Gastroesophageal sphincter (tissue), 4 donors: ENCODE measurements at places on chromosomes 13 and 19.

- H3K4me3 ChIP-seq: no peak overlapping the region
- no peaks in the 10 kb centered on the region for H3K4me1 ChIP-seq
- H3K36me3 ChIP-seq: no peaks in the 10 kb centered on the region
- no peak for ATAC-seq
- no peak overlapping the region for H3K27ac ChIP-seq
Observed at GRCh38 chr13:90835826-90836225, 511.7 kb upstream of the MIR17HG start.

DNA sequence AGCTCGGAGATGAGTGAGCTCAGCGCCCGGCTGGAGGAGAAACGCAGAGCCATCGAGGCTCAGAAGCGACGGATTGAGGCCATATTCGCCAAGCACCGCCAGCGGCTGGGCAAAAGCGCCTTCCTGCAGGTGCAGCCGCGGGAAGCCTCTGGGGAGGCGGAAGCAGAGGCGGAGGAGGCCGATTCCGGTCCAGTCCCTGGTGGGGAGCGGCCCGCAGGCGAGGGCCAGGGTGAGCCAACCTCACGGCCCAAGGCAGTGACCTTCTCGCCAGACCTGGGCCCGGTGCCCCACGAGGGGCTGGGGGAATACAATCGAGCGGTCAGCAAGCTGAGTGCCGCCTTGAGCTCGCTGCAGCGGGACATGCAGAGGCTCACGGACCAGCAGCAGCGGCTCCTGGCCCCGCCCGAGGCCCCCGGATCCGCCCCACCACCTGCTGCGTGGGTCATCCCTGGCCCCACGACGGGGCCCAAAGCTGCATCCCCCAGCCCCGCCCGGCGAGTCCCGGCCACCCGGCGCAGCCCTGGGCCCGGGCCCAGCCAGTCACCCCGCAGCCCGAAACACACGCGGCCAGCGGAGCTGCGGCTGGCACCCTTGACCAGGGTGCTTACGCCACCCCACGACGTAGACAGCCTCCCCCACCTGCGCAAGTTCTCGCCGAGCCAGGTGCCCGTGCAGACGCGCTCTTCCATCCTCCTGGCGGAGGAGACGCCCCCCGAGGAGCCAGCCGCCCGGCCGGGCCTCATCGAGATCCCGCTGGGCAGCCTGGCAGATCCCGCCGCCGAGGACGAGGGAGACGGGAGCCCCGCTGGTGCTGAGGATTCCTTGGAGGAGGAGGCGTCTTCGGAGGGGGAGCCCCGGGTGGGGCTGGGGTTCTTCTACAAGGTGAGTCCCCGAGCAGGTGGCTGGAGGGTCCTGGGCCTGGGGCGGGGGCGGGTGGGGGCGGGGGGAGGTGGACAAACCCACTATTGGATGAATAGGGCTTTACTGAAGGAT lies 16.8 kb downstream of the XAB2 start:
- peaks cover 9% of the 10 kb centered on the region for H3K27me3 ChIP-seq
- H3K27ac ChIP-seq: no peak overlapping the region
- ATAC-seq: no peak

DNA sequence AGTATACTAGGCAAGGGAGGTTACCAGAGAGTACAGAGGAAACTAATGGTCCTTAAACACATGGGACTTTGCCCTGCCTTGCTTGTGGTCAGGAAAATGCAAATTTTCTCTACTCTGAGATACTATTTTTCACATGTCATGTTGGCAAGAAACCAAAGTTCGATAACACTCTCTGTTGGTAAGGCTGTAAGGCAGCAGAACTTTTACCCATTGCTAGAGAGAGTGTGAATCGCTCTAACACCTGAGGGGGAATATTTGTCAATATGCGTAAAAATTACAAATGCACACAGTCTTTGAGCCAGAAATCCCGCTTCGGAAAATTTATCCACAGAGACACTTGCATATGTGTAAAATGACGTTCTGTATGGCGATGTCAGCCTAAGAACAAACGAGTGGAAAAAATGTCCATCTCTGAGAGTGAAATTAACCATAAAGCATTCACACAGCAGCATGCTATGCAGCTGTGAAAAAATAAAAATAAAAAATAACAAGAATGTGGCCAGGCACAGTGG lies 9.5 kb upstream of the RFX1 start:
- no peak overlapping the region for H3K27ac ChIP-seq
- no peaks in the 10 kb centered on the region for H3K27me3 ChIP-seq
- no peak for ATAC-seq
- H3K4me3 ChIP-seq: no peak overlapping the region
- no peaks in the 10 kb centered on the region for H3K4me1 ChIP-seq

DNA sequence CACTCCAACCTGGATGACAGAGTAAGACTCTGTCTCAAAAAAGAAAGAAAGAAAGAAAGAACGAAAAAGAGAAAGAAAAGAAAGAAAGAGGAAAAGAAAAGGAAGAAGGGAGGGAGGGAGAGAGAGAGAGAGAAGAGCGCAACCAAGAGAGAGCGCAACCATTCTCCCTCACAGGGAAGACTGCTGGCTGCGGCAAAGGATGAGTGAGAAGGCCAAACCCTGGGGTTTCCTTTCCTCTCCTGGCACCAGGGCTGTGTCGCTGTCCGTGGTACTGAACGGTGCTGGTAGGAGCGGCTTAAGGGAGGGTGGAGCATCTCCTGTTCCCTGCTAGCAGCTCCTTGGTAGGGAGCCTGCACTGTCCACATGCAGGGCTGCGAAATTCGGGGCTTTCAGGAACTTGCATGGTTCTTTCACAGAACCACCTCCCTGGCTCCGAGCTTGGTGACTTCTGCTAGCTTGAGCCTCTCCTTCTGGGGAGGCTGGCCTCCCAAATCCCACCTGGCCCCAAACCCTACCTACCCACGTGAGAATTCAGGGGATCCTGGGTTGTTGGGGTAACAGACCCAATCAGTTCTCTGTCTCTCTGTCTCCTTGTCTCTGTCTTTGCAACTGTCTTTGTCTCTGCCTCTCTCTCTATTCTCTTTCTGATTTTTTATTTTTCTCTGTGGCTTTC lies 51.1 kb upstream of the ZNRF4 start:
- no peak overlapping the region for H3K27ac ChIP-seq
- no peak for ATAC-seq
- H3K36me3 ChIP-seq: no peaks in the 10 kb centered on the region
- no peaks in the 10 kb centered on the region for H3K4me1 ChIP-seq

GRCh38 chr13:27341616-27342015 lies 71.0 kb downstream of the RASL11A start:
- no peaks in the 10 kb centered on the region for H3K4me1 ChIP-seq
- H3K36me3 ChIP-seq: no peaks in the 10 kb centered on the region
- no peak overlapping the region for H3K27ac ChIP-seq
- H3K4me3 ChIP-seq: no peak overlapping the region
- ATAC-seq: no peak

- no peaks in the 10 kb centered on the region for H3K4me1 ChIP-seq
- no peak overlapping the region for H3K27ac ChIP-seq
- ATAC-seq: no peak
- H3K36me3 ChIP-seq: no peaks in the 10 kb centered on the region
Observed at GRCh38 chr13:79429309-79429708, 23.3 kb upstream of the RBM26 start.

DNA sequence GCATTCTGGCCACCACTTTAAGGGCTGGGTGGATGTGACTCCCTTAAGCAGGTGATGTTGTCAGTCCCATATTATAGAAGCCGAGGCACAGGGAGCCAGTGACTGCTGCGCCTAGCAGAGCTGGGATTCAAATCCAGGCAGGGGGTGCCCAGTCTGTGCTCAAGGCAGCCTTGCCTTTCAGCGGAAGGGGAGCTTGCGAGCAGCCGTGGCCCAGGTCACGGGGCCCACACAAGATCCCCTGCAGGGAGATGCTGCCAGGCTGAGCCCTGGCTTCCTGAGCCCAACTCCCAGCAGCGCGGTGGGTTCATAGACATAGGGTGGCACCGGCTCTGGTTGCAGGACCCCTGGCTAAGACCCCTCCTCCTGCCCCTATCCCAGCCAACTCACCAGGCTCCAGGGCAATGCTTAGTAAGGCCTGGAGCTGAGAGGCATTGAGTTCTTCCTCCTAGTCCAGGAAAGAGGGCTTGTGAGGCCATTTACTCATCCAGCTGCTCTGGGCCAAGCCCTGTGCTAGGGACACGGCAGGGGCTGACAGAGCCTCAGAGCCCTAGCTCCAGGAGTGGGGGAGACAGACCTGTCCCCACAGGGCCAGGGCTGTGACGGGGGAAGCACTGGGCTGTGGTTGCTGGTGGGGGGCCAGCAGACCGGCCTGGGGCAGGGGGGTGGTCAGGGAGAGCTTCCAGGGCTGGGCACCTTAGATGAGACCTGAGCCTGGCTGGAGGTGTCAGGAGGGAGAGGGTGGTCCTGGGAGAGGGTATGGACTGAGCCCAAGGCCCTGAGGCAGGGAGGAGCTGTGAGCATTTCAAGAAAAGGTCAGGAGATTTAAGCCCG lies 9.6 kb downstream of the CAPN12 start:
- no peaks in the 10 kb centered on the region for H3K27me3 ChIP-seq
- peak overlapping the region; percentile 80 for H3K27ac ChIP-seq
- no peaks in the 10 kb centered on the region for H3K36me3 ChIP-seq
- ATAC-seq: no peak
- H3K4me1 ChIP-seq: no peaks in the 10 kb centered on the region

DNA sequence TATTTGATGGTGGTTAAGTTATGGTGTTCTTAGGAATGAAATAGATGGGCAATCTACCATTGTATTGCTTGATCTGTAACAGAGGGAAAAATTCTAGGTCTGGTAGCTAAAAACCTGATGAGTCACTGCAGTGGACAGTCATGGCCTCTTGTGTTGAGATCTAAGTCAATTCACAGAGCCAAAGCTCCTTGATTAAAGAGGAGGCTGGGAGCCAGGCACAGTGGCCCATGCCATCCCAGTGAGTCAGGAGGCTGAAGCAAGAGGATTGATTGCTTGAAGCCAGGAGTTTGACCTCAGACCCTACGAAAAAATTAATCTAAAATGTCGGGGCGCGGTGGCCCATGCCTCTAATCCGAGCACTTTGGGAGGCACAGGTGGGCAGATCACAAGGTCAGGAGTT lies 67.1 kb upstream of the KPNA3 start:
- H3K36me3 ChIP-seq: no peaks in the 10 kb centered on the region
- peak overlapping the region; percentile 88 for H3K27ac ChIP-seq
- peaks cover 29% of the 10 kb centered on the region for H3K4me1 ChIP-seq

GRCh38 chr13:65301506-65301905 lies 1928.6 kb downstream of the PCDH9 start:
- no peak overlapping the region for H3K27ac ChIP-seq
- no peaks in the 10 kb centered on the region for H3K4me1 ChIP-seq
- H3K36me3 ChIP-seq: no peaks in the 10 kb centered on the region
- H3K27me3 ChIP-seq: no peaks in the 10 kb centered on the region

- H3K4me3 ChIP-seq: peak overlapping the region; percentile 98
- peak overlapping the region; percentile 43 for H3K27ac ChIP-seq
- H3K4me1 ChIP-seq: peaks cover 3% of the 10 kb centered on the region
Observed at GRCh38 chr19:4474514-4475022, 2.5 kb downstream of the HDGFL2 start.

DNA sequence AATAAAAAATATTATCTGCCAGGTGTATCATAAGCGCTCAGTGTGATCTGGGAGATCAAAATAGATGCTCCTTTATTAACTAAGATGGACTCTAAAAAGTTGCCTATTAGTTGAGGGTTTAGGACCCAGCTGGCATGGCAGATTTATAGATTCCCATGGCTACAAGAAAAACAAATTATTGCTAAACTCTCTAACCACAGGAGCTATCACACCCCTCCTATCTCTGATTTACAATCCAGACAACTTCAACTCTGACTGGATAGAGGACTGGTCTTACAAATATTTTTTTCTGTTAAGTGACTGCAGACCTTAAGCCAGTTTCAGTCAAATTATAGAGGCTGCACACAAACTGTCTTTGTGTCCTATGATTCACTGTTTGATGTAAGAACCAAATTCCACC lies 45.4 kb upstream of the MYCBP2 start:
- H3K27me3 ChIP-seq: no peaks in the 10 kb centered on the region
- no peaks in the 10 kb centered on the region for H3K4me1 ChIP-seq
- no peak overlapping the region for H3K27ac ChIP-seq
- no peak overlapping the region for H3K4me3 ChIP-seq
- H3K36me3 ChIP-seq: no peaks in the 10 kb centered on the region

DNA sequence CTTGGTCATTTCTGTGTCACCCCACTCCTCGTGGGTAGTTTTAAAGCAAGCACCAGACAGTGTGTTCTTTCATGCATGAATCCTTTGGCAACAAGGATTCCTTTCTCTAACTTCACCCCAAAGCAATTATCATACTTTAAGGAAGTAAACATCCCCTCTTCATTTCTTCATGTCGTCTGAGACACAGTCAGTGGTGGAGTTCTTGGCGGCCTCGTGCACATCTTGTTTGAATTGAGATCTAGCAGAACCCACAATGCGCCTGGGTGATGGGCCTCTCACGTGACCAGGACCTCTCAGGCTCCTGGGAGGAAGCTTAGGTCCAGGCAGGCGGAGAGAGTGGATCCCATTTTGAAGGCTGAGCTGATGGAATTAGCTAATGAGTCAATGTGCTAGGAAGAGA lies 2.6 kb downstream of the ACSBG2 start:
- no peaks in the 10 kb centered on the region for H3K27me3 ChIP-seq
- no peaks in the 10 kb centered on the region for H3K4me1 ChIP-seq
- H3K27ac ChIP-seq: no peak overlapping the region
- no peak overlapping the region for H3K4me3 ChIP-seq
- H3K36me3 ChIP-seq: no peaks in the 10 kb centered on the region
- ATAC-seq: no peak

- peak overlapping the region; percentile 62 for H3K4me3 ChIP-seq
- peaks cover 5% of the 10 kb centered on the region for H3K36me3 ChIP-seq
- ATAC-seq: no peak
Observed at GRCh38 chr19:18637673-18638630, 1.1 kb downstream of the KLHL26 start.

- H3K4me3 ChIP-seq: no peak overlapping the region
- H3K4me1 ChIP-seq: no peaks in the 10 kb centered on the region
- H3K27ac ChIP-seq: no peak overlapping the region
- no peaks in the 10 kb centered on the region for H3K36me3 ChIP-seq
- H3K27me3 ChIP-seq: no peaks in the 10 kb centered on the region
Observed at GRCh38 chr13:102138635-102139190, 263.1 kb downstream of the FGF14 start.

DNA sequence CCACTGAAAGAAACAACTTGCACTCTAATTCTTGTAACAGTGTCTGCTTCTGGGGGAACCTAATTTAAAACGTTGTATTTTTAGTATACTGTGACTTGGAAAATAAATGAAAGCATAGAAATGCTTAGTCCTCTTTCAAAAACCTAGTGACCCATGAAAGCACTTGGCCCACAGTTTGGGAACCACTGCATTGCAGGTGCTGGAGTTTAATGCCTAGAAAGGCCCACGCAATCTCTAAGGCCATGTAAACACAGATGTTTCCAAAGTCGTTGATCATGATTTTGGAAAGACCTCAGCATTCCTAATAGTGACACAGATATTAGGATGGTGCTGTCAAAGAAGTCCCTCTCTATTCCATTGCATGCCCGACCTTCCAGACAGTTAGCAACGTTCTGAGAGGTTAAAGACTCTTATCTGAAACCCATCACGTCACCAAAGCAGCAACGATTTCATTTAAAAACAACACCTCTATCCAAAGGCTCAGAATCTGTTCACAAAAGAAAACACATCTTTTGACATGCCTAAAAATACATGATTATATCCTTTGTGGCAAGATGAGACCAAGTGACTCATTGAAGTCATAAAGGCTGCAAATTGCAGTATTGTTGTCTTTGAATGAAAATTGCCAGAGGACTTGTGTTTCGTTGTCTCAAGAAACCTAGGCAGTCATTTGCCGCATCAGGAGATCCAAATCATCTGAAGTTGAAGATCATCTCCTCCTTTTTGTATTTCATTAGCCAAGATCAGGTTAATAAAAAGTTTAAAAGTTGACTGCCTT lies 328.0 kb upstream of the ZNF507 start:
- H3K4me3 ChIP-seq: no peak overlapping the region
- H3K4me1 ChIP-seq: no peaks in the 10 kb centered on the region
- H3K27ac ChIP-seq: no peak overlapping the region
- H3K27me3 ChIP-seq: no peaks in the 10 kb centered on the region

- no peaks in the 10 kb centered on the region for H3K36me3 ChIP-seq
- H3K27me3 ChIP-seq: peaks cover 17% of the 10 kb centered on the region
- no peak overlapping the region for H3K4me3 ChIP-seq
Observed at GRCh38 chr19:53644061-53644816, 12.4 kb downstream of the DPRX start.
